ENCODE measurements at places on chromosomes 4 and X. TPM values are rescaled to one million over a fixed set of nuclear protein-coding genes. Genes with fewer than 3 reads are reported as not detected.

The ARHGAP36 gene
- not detected for total RNA-seq

The PSMD10 gene
- 50.7 TPM for total RNA-seq

The CCDC110 gene
- 0.05 TPM for total RNA-seq

The RAI2 gene
- not detected for total RNA-seq

The STS gene
- 1.5 TPM for total RNA-seq

The MAGEA2B gene
- total RNA-seq: not detected

The CSAG2 gene
- total RNA-seq: not detected

The SEL1L3 gene
- total RNA-seq: 23.7 TPM

The GNPDA2 gene
- 11.8 TPM for total RNA-seq

The DIPK2B gene
- total RNA-seq: not detected

The SPANXA1 gene
- total RNA-seq: not detected

The KLHL34 gene
- 0.05 TPM for total RNA-seq

The PNMA3 gene
- total RNA-seq: not detected

The AGTR2 gene
- not detected for total RNA-seq

The SYN1 gene
- total RNA-seq: 0.33 TPM

The SMC1A gene
- 44.8 TPM for total RNA-seq

The PDZD4 gene
- 0.14 TPM for total RNA-seq

The MAGEA9B gene
- total RNA-seq: not detected

The SORCS2 gene
- 0.93 TPM for total RNA-seq

The TASL gene
- not detected for total RNA-seq

The CFAP99 gene
- not detected for total RNA-seq

The PARM1 gene
- total RNA-seq: not detected

The ODAM gene
- total RNA-seq: not detected

The TTC29 gene
- total RNA-seq: not detected

The MAGEA10 gene
- total RNA-seq: not detected

The MAB21L2 gene
- not detected for total RNA-seq

The BTC gene
- total RNA-seq: 0.71 TPM

The SPIN2A gene
- total RNA-seq: 0.07 TPM

The SLC9B1 gene
- total RNA-seq: not detected

The EREG gene
- total RNA-seq: 33.1 TPM

The CT45A2 gene
- total RNA-seq: not detected

The CXXC4 gene
- total RNA-seq: 0.42 TPM

The SSX2B gene
- total RNA-seq: not detected

The FOXR2 gene
- total RNA-seq: not detected

The SLC25A6 gene
- total RNA-seq: 322 TPM

The NRK gene
- 0.35 TPM for total RNA-seq

The PCDH7 gene
- 13.0 TPM for total RNA-seq

The TCP11X2 gene
- not detected for total RNA-seq

The FGF2 gene
- 1.3 TPM for total RNA-seq

Measured in airway epithelial cell (primary cell).